ENCODE measurements at places on chromosomes 1 and 21.

GRCh38 chr1:157301477-157302198 is 163.4 kb upstream of the ETV3 start:
- no peak for DNase-seq

DNA sequence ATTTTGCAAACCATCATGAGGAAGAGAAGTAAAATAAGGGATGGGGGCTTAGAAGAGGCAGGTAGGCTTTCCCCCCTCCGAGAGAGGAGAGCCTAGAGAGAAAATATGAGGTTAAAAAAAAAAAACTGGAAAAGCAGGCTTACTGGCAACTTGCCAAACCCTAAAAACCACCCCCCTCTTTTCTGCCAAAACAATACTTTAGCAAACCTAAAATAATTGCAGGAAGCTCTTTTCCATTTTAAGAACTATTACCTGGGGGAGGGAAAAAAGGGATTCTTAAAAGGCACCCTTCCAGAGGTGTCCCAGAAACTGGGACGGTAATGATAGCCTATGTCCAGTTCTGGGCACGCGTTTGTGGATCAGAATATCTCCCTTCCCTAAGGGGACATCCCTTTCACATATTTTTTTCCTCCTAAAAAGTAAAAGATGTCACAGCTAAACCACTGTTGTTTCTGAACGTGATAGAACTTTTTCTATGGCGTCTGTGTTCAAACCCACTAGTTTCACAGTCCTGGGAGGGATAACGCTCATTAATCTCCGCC is 1.1 kb upstream of the NFIA start:
- no peak for DNase-seq

DNA sequence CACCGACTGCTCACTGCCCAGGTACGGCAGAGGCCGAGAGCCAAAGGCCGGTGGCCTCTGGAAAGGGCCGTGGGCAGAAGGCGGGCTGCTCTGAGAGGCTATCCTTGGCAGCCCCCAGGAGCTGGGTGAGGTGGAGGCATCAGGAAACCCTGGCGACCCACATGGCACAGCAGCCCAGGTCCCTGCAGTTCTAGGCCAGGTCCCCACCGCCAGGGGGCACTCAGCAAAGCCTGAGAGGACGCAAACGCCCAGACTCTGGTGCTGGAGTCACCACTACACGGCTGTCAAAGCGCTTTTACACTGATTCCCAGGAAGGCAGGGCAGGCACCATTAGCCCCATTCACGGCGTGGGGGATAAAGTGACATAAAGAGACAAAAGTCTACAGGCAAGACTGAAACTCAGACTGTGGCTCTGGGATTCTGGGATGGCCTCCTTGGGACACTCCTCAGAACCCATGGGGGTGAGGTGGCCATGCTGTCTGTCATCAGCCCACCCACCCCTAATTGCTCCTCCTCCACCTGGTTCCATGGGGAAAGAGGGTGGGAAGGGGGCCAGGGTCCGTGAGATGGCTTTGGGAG is 4.9 kb downstream of the PLEKHG5 start:
- peak; percentile 80 for DNase-seq

GRCh38 chr1:210688512-210689234 is 360.0 kb downstream of the HHAT start:
- DNase-seq = peak; percentile 37

GRCh38 chr1:208339911-208340310 is 95.7 kb upstream of the PLXNA2 start:
- no peak for DNase-seq

- DNase-seq = no peak
Measured at GRCh38 chr21:16570171-16570570, 840.4 kb downstream of the USP25 start.

GRCh38 chr21:35159881-35160280 is 110.8 kb upstream of the RUNX1 start:
- DNase-seq = no peak

- DNase-seq = no peak
Measured at GRCh38 chr1:205921570-205921909, 21.7 kb downstream of the SLC26A9 start.
